ENCODE measurements at places on chromosomes 13 and 19.

DNA sequence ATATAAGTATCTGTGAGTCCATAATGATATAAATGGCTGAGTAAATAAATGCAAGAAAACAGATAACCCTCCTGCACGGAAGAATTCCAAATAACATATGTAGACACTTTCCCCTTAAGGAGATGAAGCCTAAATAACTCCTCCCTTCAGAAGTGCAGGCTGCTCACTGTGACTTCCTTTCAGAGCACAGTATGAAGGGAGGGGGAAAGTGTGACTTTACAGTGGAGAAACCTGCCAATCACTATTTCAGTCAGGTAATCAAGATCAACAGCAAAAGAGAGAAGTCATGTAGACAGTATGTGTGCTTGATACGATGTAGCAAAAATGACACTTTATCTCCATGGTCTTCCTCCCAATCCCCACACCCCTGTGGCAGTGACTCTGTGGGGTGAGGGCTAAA, 7.1 kb downstream of the GGACT start:
- no peak for DNase-seq

DNA sequence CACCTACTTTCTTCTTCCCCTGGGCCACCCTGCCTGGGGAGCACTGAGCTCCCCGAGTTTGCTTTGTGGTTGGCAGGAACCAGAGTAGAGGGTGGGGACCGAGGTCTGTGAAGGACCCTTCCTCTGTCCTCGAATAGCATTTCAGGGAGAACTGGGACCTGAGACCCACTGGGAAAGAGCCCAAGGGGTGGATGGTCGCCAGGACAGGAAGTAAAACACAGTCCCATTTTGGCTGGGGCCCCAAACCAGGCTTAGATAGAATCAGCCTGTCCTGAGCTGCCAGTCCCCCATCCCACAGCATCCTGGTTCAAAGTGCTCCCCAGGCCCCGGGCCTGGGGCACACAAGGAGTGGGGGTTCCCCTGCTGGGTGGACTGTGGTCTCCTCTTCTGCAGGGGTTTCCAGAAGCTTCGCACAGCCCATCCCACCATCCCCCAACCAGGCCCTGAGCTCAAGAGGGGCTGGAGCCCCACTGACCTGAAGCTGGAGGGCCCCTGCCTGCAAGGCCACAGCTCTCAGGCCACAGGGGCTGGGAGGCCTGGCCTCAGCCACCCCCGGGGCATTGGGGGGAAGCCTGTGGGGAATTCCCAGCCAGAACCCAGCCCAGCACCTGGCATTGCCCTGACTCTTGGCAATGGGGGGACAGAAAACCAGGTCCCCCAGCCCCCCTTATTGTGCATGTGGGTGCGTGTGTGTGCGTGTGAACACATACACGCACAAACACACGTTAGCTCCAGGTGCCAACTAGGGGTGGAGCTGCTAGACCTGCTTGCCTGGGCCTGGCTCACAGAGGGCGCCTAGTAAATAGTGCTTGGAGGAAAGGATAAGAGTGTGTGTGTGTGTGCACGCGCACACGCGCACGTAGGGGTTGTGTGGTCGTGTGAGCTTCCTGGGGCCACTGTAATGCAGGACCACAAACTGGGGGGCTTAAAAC, 995 bp upstream of the MKNK2 start:
- DNase-seq = peak; percentile 60

DNA sequence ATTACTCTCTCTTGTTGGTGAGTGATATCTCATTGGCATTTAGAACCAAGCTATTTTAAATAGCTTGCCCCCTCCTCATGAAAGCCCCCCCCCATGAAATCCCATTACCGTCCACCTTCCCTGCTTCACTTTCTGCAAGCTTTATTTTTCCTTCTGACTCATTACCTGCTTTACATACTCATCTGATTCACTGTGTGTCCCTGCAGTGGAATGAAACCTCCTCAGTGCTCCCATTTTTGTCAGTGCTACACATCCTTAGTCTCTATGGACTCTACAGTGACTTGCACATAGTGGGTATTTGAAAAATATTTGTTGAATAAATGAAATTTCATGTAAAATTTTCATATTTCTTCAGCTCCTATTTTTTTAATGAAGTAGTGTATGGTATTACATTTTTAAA, 62.3 kb downstream of the DOCK9 start:
- DNase-seq = no peak

DNA sequence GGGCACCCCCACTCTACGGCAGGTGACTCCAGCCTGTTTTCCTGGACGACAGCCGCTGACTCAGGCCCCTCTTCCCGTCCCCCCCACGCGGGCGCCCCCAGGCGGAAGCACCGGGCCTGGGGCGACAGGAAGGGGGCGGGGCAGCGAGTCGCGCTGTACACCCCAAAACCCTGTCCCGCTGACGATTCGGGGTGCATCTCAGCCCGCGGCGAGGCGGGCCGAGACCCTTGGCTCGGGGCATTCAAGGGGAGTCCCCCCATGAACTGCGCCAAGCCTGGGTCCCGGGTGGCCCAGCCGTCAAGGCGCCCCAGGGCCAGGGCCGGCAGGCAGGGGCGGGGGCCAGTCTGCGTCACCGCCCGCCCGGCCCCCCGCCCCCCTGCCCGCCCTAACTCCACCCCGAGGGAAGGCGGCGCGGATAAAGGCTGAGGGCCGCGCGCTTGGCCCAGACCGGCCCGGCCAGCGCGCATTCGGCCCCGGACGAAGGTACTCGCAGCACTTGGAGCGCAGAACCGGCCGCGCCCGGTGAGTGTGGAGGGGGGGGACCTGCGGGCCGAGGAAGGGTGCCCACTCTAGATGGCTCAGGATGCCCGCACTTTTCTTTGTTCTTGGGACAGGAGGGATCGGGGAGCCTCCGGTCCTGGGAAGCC, at the start of gene MIDN:
Gene MIDN, plus strand, starts transcription at position 445 of the 647 bp plus-strand sequence. CDS start 1,714 bp downstream, outside the sequence.
- peak; percentile 74 for DNase-seq

GRCh38 chr13:110130431-110130830, 176.5 kb downstream of the COL4A1 start:
- DNase-seq = no peak

GRCh38 chr13:91144054-91144453, 203.4 kb upstream of the MIR17HG start:
- no peak for DNase-seq
